ENCODE measurements at places on chromosomes 11 and 22. TPM values are rescaled to one million over a fixed set of nuclear protein-coding genes. Genes with fewer than 3 reads are reported as not detected.

The HINFP gene
- total RNA-seq, result 13.4 TPM

The CARD18 gene
- total RNA-seq, result not detected

The MRPL17 gene
- 28.2 TPM for total RNA-seq

The KIAA0930 gene
- 48.5 TPM for total RNA-seq

The KBTBD4 gene
- total RNA-seq, result 9.5 TPM

- DNase-seq, result no peak
These were observed 149.5 kb downstream of the PGR start for GRCh38 chr11:100980156-100980555.

DNA sequence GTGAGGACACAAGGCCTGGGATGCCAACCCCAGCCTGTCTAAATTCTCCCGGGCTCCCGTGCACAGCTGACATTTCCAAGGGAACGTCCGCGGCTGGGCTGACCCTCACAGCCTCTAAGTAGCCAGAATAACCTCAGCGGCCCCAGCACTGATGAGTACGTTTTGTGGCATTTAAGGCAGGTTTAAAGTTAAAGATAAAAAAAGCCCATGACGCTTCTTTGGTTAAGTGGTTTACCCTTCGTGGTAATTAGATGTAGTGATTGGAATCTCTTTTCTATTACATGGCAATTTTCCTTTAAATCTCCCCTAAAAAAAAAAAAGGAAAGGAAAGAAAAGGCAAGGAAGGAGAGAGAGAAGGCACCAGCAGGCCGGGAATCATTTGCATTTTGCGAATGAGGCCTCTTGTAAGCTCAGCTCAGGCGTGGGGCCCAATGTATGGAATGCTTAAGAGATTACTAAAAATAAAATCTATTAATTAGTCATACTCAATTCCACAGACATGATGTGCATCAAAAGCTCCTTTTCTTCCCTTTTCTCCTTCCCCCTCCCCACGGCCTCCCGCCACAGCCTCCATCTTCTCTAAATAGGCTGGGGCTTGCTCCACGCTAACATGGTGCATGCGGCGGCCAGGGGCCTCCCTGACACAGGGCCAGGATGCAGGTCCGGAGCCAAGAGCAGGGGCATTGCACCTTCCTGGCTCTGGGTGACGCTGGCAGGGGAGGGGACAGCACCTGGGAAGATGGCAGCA lies 44.1 kb downstream of the MACROD1 start:
- no peak for DNase-seq

DNA sequence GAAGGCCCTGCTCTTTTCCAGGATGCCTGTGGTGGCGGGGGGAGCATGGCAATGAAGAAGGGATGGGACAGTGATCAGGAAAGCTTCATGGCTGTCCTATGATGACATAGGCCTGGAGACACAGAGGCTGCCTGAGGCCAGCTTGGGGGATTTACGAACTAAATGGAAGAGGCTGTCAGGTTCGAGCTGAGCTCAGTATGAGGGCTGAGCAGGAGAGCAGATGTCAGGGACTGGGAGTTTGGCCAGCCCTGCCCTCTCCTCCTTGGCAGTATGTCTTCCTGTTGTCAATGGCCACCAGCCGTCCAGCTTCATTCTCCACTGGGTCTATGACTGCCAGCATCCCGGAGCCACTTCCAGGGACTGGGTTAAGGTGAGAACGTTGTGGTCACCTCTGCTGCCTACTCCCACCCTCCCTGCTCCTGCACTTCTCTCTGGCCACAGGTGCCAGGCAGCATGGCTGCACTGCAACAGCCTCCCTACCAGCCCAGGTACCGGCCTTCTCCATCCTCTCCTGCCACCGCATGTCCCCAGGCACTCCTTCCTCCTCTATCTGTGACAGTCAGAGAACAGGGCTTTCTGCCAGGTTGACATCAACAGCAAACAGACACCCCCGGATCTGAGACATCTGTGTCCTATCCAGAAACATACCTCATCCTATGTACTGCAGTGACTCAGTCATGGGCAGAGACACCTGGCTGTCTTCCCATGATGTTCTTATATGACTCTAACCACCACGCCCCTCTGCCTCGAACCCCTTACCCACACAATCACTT lies 75.1 kb downstream of the KIRREL3 start:
- no peak for DNase-seq

- no peak for DNase-seq
These were observed 109.7 kb upstream of the RRM1 start for GRCh38 chr11:3984896-3985295.

DNA sequence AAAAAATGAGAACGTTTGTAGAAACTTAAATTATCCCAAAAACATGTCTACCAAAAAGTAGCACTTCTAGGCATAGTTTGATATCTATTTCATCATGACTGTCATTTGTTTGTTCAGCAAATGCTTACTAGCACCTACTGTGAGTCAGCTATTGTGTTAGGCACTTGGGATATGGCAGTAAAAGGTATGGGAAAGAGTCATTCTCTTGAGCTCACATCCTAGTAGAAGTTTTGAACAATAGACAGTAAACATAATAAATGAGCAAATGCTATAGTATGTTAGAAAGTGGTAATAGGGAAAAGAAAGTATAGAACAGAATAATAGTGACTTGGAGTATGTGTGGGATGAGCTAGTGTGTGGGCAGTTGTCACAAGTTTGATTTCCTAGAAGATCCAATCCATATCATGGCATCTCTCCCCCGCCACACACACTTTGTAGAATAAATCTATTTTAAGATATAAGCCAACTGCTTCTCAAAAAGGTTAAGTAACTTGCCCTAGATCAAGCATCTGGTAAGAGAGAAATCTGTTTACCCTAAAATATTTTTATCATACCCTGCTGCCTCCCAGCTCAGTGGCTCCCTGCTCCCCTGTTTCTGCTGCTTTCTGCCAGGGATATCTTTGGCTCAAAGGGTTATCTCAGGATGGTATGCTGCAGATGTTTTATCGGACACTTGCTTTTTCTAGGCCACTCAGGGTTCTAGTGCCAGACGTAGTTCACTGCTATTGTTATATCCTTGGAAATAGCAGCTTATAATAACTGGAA lies 129.7 kb downstream of the NCAM1 start:
- DNase-seq, result no peak

GRCh38 chr22:47401592-47401898 lies 639.1 kb downstream of the TBC1D22A start:
- no peak for DNase-seq

- DNase-seq, result no peak
These were observed 42.6 kb downstream of the SC5D start for GRCh38 chr11:121334973-121335710.

- no peak for DNase-seq
These were observed 11.7 kb upstream of the RASL10A start for GRCh38 chr22:29327089-29327764.

GRCh38 chr22:17792299-17792698 lies 18.0 kb upstream of the BID start:
- DNase-seq, result no peak

DNA sequence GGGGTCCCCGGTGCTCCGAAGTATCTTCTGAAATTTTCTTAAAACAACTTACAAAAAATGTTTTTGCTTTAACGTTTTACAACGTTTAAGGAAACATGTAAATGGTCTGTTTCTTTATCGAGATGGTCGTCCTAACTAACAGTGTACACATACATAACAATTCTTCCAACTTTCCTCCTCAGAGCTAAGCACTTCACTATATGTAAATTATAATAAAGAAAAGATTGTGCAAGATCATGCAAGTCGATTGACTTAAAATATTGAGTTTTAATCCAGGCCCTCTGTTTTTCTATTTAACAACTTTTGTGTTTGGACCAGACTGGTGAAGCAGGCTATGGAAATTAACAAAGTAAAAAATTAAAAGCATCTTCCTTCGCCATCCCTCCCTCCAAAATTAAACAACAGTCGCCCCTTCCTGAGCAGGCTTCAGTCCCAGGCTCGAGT lies 4.9 kb downstream of the ALX4 start:
- DNase-seq, result no peak
